ENCODE measurements at places on chromosomes 4 and X.

DNA sequence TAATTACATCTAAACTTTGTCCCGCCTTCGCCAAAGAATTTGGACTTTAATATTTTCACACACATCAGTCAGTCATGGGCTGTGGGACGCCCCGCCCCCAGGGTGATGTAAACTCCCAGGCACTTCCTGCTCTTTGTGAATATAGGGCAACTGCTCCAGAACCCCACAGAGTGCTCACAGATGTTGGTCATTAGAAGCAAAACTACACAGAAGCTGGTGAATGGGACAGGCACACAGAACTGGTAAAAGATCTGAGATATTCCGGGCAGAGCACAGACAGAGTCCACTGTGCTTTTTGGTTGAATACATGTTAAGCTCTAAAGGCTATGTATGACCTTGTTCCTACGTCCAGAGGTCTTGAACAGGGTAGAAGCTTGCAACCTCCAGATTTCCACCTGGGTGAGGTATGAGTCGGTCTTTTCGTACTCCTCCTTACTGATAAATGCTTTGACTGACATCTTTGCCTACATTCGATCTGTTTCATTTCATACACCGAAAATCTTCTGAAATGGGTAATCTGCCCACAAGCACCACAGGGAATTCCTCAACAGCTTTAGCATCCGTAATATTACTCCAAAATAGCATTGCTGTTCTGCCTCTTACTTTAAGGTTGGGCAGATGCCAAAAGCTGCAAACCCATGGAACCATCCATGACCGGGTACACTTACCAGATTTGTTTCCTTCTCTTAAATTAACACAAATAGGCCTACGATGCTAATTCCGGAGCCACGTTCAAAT lies 144.6 kb downstream of the AMELX start:
- DNase-seq = peak; percentile 68

DNA sequence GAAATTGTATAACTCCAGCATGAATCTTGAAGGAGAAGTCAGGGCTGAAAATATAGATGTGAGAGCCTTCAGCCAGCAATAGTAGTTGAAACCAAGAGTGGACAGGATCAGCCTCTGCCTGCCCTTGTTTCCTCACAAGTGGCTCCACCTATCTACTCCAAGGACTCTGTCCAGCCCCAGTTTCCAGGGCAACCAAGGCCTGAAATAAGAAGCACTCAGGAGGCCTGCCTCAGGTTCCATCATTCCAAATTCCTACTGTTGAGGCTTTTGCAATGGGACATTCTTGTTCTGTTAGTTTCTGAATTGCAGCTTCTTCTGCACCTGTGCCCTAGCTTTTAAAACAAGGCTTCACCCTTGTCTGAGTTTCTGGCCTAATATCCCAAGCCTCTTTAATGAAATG lies 41.6 kb downstream of the TRPC5OS start:
- no peak for DNase-seq

GRCh38 chr4:74085669-74086068 lies 13.3 kb downstream of the CXCL2 start:
- DNase-seq = no peak

GRCh38 chr4:55866290-55866907 lies 13.0 kb downstream of the EXOC1 start:
- peak; percentile 89 for DNase-seq

- DNase-seq = no peak
Measured at GRCh38 chrX:82816001-82816400, 692.1 kb upstream of the POU3F4 start.

GRCh38 chr4:66609014-66609413 lies 936.3 kb downstream of the CENPC start:
- DNase-seq = no peak

GRCh38 chrX:15413101-15413500 lies 28.9 kb upstream of the VEGFD start:
- DNase-seq = no peak

DNA sequence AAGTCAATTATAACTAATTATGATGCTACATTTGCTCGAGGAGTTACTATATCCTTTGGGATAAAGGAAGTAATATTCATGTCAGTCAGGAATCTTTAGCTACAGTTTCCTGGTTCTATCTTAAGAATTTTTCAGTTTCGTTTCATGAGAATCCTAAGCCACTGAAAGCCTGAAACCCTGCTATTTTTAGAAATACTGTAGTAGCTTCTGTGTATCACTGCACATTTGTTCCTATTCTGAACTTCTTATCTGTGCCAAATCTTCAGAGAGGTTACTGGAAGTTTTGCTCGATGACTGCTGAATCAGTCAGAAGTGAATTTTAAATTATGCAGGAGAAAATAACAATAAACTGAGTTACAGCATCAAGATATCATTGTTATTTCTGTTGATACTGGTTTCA lies 249.2 kb downstream of the TENM3 start:
- peak; percentile 26 for DNase-seq

DNA sequence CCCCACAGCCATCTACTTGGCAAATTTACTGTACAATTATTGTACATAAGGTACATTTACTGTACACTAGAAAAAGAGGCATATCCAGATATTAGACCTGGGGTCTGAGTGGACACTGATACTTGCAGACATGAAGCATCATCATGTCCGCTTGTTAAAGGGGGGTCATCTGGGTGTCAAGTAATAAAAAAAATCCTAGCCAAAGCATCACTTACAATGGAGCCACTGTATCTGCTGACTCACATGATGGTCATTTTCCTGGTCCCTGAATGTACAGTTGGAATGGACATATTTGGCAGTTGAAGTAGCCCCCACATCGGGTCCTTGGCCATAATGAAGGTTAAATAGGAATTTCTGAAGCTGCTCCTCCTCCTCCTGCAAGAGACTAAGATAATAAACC lies 228.8 kb downstream of the THOC2 start:
- DNase-seq = peak; percentile 2

- no peak for DNase-seq
Measured at GRCh38 chr4:159216834-159217233, 114.0 kb downstream of the RAPGEF2 start.

DNA sequence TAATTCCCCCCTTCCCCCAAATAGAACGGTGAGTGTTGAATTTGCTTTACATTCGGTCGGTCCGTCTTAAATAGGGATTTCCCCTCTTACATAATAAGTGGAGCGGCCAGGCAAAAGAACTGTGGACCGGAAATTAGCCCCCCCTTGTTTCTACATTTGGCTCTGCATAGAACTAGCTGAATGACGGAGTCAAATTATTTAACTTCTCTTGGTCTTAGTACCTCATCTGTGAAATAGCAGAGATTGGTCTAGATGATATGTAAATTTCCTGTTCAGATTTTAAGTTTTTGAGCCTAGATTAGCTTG lies 1.3 kb downstream of the SPATA18 start:
- no peak for DNase-seq

GRCh38 chr4:85656759-85657505 lies 182.0 kb downstream of the ARHGAP24 start:
- no peak for DNase-seq

DNA sequence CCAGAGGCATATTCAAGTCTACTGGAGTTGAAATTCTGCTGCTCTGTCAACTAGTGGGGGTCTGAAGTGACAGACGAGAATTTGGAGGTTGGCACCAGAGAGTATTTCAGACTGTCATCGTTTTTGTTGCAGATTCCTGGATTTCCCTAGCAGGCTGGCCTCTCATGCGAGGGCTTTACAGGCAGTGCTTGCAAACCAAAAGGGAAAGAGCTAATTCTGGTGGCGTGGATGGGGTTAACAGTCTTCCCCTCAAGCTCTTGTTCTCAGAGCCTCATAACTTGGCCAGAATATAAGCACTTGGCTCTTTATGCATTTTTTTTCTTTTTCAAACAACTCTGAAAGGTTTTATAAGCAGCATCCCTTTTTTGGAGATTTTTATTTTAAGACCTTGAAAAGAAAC lies at the start of gene SPARCL1:
TSS of gene SPARCL1 (minus strand) at position 190 of the 400 bp plus-strand sequence. CDS start 29,802 bp downstream, outside the sequence.
- no peak for DNase-seq

DNA sequence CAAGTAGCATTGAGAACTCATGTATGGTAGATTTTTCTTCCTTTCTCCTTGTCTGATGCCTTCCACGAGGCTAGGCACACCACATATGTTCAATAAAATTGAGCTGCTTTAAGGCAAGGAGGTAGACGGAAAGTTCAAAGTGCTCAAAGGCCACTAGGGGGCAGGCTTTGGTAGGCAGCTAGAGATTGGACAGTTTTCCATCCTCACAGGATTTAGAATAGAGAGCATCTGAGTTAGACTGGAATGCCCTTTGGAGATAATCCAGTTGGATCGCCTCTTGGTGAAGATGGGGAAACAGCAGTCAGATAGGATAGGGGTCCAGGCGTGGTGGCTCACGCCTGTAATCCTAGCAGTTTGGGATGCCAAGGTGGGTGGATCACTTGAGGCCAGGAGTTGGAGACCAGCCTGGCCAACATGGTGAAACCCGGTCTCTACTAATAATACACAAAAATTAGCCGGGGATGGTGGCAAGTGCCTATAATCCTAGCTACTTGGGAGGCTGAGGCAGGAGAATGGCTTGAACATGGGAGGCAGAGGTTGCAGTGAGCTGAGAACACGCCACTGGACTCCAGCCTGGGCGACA lies 30.4 kb downstream of the ELF4 start:
- peak; percentile 23 for DNase-seq

DNA sequence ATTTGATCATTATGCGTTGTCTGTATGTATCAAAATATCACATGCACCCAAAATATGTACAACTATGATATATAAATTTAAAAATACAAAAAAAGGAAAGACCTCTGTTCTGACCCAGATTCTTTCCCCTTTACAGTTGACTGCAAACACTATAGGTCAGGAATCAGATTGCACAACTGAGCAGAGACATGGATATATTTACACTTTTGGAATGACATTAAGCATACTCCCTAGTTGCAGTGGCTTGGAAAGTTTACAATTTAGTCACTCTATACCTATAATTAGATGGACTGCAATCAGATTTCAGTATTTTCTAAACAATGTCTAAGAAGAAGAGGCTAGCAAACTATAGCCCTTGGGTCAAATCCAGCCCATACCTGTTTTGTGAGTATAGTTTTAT lies 98.5 kb upstream of the INPP4B start:
- DNase-seq = no peak

GRCh38 chr4:96708766-96709165 lies 868.9 kb downstream of the PDHA2 start:
- DNase-seq = no peak

DNA sequence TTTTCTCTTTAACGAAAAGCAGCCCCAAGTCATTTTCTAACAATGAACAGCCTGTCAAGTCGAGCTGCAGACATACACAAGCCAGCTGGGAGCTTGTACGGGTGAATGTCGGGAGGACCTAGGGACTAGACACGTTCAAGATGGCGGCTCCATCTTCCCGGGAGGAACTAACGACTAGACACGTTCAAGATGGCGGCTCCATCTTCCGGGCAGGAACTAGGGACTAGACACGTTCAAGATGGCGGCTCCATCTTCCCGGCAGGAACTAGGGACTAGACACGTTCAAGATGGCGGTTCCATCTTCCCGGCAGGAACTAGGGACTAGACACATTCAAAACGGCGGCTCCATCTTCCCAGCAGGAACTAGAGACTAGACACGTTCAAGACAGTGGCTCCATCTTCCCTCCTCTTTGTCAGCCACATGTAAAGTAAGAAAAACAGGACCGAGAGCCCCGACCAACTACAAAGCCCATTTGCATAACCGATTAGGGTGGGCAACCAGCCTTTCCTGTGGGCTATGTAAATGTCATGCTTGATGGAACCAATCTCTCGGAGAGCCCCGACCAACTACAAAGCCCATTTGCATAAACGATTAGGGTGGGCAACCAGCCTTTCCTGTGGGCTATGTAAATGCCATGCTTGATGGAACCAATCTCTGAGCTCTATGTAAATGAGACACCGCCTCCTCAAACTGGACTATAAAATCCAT lies 175.5 kb downstream of the DHRSX start:
- no peak for DNase-seq

DNA sequence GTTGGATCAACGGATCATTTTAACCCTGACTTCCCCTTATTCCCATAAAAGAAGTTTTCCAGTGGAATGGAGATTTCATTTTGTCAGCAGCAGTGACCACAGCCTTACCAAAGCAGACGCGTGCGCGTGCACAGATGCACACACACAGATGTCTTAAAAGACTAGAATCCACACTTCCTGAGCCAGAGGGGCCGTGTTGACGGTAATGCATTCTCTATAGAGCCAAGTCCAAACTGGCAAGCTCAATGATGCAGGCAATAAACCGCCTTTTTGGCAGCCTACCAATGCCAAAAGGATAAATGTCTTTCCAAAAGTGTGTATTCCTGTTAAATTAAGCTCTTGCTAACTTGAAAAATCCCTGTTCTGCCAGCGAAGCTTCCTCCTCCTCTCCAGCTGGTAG lies 18.8 kb upstream of the CLDN34 start:
- no peak for DNase-seq

GRCh38 chr4:107733431-107733925 lies 13.4 kb upstream of the PAPSS1 start:
- no peak for DNase-seq

DNA sequence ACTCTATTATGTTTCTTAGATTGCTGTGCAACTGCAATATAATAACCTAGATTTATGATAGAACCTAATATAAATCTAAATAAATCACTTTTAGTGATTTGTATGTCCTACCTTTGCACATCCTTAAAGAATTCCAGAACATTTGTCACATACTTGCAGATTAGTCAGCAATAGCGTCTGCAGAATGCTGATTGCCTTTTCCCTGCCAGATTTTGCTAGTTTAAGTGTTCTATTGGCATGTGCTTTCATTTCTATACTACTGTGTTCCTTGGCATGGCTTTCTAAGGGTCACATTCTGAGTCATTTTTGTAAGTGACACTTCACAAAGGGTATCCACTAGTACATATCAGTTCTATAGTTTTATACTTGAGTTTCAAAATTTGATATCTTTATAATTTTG lies 303.1 kb upstream of the GIMD1 start:
- DNase-seq = no peak

GRCh38 chr4:55397126-55397436 lies 1.3 kb downstream of the TMEM165 start:
- DNase-seq = no peak

Data from A172 (cell line).